ENCODE measurements at places on chromosomes 5 and 9. TPM values are rescaled to one million over a fixed set of nuclear protein-coding genes. Genes with fewer than 3 reads are reported as not detected.

The SPAAR gene
- total RNA-seq, result 2.8 TPM

The BHMT2 gene
- 6.2 TPM for total RNA-seq

The LHX3 gene
- total RNA-seq, result not detected

The NUTM2F gene
- total RNA-seq, result not detected

The GPR150 gene
- total RNA-seq, result 0.13 TPM

The SLC45A2 gene
- total RNA-seq, result under 0.01 TPM

The NDUFS6 gene
- total RNA-seq, result 36.8 TPM

The GPX3 gene
- total RNA-seq, result 8.6 TPM

The PTGDS gene
- 0.25 TPM for total RNA-seq

The NDST1 gene
- total RNA-seq, result 22.3 TPM

GRCh38 chr9:21255538-21256212 lies 15.9 kb upstream of the IFNA14 start:
- no peak for DNase-seq

DNA sequence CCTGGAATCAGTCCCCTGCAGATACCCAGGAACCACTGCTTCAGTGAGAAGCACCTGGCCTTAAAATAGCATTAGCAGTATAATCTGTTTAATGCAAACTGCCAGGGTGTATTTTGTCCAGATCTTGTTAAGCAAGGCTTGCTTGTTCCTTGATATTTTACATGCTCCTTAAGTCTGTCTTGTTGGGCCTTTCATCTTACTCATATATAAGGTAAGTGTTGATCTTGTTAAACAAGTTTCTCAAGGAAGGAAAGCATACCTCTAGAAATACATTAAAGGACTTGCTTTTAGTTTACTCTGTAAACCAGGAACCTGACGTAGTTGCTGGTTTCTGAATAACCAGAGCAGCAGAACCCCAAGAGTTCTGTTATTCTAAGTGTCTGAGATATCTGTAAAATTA lies 13.7 kb downstream of the HSPA4 start:
- DNase-seq, result no peak

DNA sequence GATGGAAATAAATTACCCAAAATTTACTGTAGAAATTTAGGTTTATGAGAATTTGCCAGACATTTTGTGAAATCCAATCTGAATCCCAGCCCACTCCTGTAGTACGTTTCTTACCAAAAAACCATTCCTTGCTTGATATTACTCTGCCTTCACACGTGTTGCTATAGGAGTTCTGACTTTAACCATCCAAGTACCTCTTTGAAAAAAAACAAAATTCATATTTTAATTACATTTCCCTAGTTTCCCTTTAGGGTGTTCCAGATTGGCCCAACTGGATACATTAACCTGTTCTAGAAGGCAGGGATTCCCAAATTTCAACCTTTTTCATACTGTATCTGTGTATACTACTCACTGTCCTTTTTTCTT lies 1.4 kb upstream of the PJA2 start:
- DNase-seq, result no peak

- DNase-seq, result no peak
These were observed 895.6 kb downstream of the TLE1 start for GRCh38 chr9:80793706-80794105.

GRCh38 chr5:132812123-132812765 lies 858 bp upstream of the SOWAHA start:
- DNase-seq, result no peak

DNA sequence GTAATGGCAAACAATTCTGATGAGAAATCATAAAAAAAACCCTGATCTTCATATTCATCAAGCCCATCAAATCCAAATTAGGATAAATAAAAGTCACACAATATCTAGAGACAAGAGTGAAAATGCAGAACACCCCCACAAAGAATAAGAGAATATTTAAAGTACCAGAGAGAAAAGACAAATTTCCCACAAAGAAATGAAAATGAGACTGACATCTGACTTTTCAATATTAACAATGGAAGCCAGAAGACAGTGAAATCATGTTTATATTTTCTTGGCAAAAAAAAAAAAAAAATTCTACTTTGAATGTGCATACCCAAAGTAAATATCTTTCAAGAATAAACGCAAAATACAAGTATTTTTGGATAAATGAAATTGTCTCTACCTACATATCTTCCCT lies 28.9 kb upstream of the COL5A1 start:
- DNase-seq, result no peak

GRCh38 chr9:111715471-111715870 lies 54.1 kb downstream of the GNG10 start:
- DNase-seq, result no peak

DNA sequence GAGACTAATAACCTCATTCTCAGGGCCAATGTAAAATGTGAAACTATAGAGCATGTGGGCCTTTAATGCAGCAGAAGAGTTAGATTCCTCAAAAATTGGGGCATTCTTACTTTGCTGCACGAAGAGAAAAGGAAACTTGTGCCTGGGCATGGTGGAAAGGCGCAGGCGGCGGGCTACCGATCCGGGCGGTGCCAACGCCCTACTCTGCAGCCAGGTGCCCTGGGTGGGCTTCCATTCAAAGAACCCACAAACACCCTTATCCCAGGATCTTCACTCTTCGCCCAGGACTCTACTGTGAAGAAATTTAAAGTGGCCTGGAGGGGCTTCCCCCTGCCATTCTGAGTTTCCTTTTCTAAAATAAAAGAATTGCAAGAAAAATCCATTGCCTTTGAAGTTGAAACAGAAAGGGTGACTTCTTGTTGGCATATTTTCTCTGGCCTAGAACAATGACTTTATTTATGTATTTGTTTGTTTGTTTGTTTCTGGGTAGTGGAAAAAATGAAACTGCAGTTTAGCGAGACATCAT lies 124.9 kb downstream of the TMEM161B start:
- no peak for DNase-seq

DNA sequence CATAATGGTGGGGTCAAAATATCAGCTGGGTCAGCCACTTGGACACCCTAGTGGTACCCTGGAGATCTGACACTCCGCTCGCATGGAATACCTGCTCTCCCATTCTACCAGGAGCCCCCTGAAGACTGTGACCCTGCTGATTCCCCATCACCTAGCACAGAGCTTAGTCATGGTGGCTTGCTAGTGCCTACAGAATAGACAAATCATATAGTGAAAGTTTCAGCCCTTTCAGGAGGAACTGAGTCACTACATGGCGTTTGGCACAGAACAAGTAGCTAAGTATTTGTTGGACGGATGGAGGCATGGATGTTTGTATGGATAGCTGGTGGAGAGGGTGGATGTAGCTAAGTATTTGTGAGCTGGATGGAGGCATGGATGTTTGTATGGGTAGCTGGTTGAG lies 65.3 kb downstream of the LMX1B start:
- no peak for DNase-seq

GRCh38 chr5:96870094-96871026 lies 5.9 kb upstream of the ERAP2 start:
- DNase-seq, result no peak

GRCh38 chr5:58046371-58046770 lies 413.5 kb downstream of the PLK2 start:
- DNase-seq, result no peak

GRCh38 chr9:8764051-8764450 lies 964.5 kb upstream of the DMAC1 start:
- no peak for DNase-seq

- no peak for DNase-seq
These were observed 594.2 kb upstream of the SGCD start for GRCh38 chr5:155732587-155733376.

- DNase-seq, result no peak
These were observed 283.7 kb downstream of the CRB2 start for GRCh38 chr9:123639743-123640142.

GRCh38 chr5:179312557-179313235 lies 32.6 kb downstream of the ADAMTS2 start:
- no peak for DNase-seq

Measured in dermis microvascular lymphatic vessel endothelial cell (primary cell).